ENCODE measurements at places on chromosomes 7 and 10.

DNA sequence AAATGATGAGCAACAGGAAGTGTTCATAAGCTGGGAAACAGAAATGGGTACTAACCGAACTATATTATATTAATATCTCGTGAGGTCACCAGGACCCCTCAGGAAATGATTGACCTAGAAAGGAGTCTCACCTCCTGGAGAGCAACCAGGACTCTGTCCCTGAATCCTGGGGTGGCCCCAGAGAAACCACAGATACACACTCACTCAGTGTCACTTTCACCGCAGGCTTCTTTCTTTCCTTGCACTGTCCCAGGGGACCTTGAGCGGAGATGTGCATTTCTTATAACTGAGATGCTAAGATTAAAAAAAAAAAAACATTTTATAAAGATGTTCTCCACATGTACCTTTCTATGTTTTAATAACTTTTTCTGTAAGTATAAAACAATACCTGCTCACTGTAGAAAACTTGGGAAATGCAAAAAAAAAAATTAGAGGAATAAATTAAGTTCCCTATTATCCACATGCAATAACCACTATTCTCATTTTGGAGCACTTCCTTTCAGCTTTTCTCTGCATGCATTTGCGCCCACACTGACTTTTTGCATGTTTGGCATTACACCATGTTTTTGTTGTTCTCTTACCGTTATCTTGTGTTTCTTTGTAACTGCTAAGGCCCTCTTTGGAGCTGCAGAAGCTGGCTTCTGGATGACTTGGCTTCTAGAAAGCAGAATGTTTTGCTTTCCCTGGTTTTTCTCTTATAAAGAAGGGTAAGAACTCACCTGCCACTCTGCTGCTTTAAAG is 15.0 kb downstream of the NOD1 start:
- DNase-seq: no peak

- peak; percentile 12 for DNase-seq
These were observed 576 bp upstream of the CSGALNACT2 start for GRCh38 chr10:43137717-43138020.

DNA sequence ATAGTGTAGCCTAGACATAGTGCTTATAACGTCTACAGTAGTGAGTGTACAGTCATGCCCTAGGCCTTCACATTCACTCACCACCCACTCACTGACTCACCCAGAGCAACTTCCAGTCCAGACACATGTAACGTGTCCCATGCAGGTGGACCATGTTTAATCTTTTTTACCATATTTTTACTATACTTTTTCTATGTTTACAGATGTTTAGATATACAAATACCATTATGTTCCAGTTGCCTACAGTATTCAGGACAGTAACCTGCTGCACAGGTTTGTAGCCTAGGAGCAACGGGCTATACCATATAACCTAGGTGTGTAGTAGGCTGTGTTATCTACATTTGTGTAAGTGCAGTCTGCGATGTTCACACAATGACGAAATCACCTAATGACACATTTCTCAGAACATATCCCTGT is 11.0 kb downstream of the MPP7 start:
- DNase-seq: no peak

GRCh38 chr7:126501617-126502016 is 751.1 kb downstream of the GRM8 start:
- no peak for DNase-seq
